ENCODE measurements at places on chromosomes 6 and 20.

- DNase-seq: no peak
These were observed 18.8 kb downstream of the MRAP2 start for GRCh38 chr6:84052204-84052882.

GRCh38 chr6:68059899-68060298, 575.2 kb upstream of the ADGRB3 start:
- no peak for DNase-seq

- DNase-seq: no peak
These were observed 34.2 kb upstream of the TGM3 start for GRCh38 chr20:2261629-2262028.

DNA sequence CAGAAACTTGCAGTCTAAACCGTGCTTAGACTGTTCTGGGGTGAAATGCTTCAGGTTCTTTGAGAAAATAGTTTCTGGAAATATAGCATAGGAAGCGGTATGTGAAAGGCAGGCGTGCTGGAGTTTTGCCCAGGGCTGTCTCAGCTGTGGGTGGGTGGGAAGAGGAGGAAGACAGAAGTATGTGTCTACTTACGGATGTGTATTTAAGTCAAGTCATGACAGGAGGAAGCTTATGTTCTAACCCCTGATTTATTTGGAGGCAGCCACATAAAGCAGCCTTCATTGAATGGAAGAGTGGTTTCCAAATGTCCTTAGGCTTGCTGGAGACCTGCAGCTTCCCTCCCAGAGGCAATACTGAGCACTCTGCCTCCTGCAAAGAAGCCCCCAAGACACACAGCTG, 345.8 kb upstream of the PRND start:
- no peak for DNase-seq

DNA sequence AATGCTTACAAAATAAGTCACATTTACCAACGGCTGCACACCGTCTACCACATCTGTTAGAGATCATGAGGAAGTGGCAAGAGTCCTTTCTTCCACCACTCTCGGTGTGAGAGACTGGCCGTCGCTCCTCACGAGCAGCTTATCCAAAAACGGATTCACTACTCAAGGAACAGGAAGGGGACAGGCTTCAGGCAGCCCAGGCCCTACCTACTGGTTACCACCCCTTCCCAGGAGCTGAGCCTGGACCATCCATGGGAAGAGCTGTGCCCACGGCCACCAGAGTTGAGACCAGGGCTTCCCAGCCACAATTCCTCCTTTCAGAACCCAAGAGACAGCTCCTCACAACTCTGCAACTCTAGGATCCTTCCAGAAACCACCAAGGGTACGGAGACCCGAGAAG, 37.0 kb downstream of the FOXF2 start:
- no peak for DNase-seq

DNA sequence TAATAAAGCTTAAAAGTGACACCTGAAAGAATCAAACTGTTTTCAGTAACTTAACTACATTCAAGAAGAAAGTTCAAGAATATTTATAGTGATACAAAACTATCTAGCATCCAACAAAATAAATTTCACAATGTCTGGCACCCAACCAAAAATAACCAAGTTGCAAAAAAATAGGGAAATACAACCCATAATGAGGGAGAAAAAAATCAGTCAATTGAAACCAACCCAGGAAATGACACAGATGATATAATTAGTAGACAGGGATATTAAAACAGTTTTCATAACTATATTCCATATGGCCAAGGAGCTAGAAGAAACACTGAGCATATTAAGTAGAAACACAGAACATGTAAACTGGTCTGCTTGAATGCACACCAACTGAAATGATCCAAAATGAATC, 120.2 kb upstream of the BEND3 start:
- no peak for DNase-seq

- peak; percentile 71 for DNase-seq
These were observed 100.8 kb downstream of the TNFAIP3 start for GRCh38 chr6:137967689-137968454.

DNA sequence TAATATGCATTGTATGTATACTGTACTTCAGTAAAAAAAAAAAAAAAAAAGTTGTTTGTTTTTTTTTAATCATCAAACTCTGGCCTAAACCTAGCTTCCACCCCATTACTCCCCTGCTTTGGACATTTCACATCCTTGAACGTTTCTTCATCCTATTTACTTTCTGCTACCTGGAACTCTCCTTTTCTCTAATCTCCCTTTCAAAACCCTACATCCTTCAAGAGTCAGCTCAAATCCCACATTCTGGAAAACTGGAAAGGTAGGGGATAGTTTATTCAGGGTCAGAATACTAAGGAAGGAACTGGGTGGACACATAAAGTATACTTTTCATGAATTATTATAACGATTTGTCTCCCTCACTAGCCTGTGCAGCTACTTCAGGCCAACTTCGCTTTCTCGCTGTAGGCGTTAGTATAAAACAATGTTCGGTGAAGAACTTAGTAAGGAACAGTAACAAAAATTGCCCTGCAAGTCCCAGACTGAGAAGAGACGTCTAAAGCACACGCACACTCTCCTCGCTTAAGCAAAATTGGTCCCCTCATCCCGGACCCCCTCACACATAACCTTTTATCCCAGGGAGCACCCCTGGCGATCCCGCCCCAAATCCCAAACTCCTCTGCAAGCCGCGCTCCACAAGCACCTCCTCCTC, 775 bp downstream of the PIGU start:
- no peak for DNase-seq

- DNase-seq: no peak
These were observed 5.3 kb downstream of the PRKN start for GRCh38 chr6:162722226-162722625.

DNA sequence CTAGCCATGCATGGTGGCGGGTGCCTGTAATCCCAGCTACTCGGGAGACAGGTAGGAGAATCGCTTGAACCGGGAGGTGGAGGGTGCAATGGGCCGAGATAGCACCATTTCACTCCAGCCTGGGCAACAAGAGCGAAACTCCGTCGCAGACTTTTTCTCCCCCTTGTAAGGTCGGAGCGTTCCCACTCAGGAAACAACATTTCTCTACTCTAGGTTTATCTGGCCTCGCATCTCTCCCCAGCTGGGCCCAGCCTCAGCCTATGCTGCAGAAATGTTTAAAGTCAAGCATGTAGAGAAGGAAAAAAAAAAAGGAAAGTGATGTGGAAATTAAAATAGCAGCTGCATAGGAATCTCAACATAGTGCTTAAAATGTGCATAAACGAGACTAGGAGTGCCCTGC, 172.3 kb downstream of the TRIM27 start:
- no peak for DNase-seq

DNA sequence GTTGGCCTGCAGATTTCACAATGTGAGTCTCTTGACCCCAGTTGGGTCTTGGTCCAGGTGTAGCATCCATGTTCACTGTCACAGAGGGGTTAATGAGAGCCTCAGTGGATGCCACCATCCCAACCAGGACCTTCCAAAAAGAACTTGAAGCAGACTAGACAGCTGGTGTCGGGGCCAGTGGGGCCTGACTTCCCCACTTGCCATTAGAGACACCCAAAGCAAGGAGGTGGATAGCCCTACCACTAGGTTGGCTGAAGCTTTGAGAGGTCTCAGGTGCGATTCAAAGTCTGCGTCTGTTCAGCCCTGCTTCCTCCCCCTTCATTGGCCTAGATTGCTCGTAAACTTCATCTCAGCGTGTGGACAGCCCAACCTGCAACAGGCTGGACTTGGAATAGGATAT, 196.4 kb upstream of the RREB1 start:
- DNase-seq: no peak

DNA sequence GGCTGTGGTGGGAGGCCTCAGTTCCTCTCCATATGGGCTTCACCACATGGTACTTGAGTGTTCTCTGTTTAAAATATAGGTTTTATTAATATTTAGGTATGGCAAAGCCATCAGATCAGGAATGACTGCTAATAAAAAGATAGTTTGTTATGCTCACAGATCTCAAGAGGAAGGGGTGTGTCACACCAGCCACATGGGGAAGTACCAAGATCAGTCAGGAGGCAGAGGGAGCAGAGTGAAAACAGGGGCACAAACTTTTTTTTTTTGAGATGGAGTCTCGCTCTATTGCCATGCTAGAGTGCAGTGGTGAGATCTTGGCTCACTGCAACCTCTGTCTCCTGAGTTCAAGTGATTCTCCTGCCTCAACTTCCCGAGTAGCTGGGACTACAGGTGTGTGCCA, 92.1 kb upstream of the GCM1 start:
- peak; percentile 57 for DNase-seq

DNA sequence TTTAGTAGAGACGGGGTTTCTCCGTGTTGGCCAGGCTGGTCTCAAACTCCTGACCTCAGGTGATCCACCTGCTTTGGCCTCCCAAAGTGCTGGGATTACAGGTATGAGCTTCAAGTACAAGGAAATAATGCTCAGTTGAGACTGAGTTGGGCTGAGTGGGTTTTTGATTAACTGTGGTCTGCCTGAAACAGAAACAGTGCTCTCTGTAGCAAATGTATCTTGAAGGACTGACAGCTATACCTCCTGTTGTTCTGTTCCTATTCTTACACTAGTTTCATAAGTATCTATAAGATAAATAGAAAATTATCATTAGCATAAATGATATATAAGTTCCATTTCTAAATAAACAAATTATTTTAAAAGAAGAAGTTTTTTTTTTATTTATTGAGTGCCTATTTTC, 142.8 kb upstream of the PTPRK start:
- no peak for DNase-seq

- no peak for DNase-seq
These were observed 86.0 kb downstream of the GRM4 start for GRCh38 chr6:34059914-34060313.

DNA sequence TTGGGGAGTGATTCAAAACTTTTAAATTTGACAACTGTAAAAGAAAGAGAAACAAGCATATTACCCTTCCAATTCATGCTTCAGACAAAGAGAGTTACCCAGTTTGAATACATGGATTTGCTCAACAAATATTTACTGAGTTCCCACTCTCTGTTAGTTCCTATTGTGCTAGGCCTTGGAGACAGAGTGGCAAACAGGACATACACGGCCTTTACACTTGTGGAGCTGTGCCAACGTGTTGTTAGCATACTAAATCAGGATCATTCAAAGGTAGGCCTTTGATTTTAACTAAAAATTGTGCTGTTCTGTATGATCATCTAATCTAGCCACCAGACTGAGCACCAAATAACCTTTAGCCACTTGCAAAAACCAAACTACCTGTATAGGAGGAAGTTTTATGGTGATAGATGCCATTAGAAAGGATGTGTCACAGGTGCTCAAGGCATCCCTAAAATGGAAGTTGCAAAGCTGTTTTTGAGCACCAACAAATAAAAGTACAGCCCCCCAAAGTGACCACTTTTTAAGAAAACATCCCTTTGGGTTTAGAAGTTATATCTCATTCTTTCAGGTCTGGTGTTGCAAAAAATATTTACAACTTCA, 84.5 kb downstream of the CHD6 start:
- no peak for DNase-seq

GRCh38 chr6:109609737-109610136, 81.3 kb downstream of the AK9 start:
- no peak for DNase-seq

DNA sequence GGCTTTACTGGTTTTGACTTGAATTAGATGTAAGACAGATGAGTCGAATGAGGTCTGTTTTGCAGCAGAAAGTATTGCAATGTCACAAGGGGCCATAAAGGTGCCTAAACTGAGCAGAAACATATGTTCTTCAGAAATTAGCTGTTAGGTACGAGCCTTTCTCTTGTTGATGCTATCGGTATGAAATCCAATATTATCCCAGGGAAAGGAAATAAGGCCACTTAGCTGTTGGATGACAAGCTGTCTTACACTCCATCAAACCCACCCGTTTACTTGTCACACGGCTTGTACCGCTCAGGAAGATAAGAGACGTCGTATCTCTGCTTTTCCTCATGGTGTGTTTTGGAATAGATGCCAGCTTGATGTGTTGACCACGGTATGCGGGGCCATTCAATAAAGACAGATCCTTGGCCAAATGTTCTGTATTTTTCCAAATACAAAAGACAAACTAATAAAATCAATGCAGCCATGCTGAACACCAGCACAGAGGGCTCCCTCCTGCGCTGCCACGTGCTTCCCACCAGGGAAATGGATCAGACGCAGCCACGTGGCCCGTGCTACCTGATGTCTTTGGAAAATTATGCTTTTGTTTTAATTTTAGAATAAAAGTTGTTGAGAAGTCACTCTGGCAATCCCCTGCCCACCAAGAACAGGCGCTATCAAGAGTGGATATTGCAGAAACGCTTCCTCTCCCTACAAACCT, 255.9 kb upstream of the SULF2 start:
- no peak for DNase-seq

- no peak for DNase-seq
These were observed 57.8 kb upstream of the SDHAF4 start for GRCh38 chr6:70508953-70509352.

- no peak for DNase-seq
These were observed 553.5 kb downstream of the HACE1 start for GRCh38 chr6:104306211-104306610.

- no peak for DNase-seq
These were observed 22.8 kb downstream of the BMP7 start for GRCh38 chr20:57243480-57244220.

DNA sequence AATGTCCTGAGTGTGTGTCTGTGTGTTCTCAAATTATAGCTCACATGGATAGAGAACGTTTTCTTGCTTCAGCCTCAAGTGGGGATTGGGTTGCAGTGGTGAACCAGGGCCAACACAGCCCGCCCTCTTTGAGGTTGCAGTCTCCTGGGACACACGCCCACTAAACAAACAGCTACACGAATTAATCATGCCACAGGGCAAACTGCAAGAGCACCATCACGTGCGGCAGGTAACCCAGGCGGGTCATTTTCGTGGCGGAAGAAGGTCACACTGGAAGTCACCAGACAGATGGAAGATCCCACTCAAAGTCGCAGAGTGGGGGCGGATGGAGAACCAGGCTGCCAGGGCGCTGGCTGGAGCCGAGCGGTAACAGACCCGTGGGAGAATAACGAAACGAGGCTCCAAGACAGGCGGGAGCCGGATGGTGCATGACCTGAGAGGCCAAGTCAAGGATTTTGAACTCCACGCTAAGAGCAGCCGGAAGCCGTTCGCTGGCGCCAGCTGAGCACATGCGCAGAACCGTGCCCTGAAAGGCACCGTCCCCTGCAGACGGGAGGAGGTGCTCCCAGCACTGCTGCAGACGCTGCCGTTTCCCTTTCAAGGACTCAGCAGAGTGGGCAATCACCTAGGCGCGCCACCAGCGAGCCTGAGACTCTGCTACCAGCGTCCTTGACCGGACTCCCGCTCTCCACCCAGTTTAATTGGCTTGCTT, 10.7 kb downstream of the DLL1 start:
- DNase-seq: no peak

DNA sequence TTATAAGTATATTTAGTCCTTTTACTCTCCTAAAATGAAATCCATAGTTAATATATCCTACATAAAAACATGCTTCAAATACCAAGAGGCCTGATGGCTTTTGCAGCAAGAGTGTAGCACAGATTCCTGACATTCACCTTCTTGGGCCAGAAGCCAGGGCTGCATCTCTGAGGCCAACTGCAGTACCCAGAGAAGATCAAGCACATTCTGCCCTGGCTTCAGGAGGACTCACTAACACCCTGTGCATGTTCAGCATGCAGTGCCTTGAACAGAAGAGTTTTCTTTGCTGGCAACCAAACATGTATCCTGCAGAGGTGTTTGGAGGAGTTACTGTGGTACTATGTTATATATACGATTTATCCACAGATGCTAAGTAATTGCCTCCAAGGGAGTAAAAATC, 90.3 kb downstream of the FHL5 start:
- no peak for DNase-seq

GRCh38 chr6:95410168-95410567, 167.2 kb upstream of the MANEA start:
- no peak for DNase-seq

- no peak for DNase-seq
These were observed 74.9 kb downstream of the ZDHHC14 start for GRCh38 chr6:157455731-157456523.

Data from CD14-positive monocyte (primary cell).